Adipocyte (in vitro differentiated cells): ENCODE measurements at places on chromosomes 1 and 21.

DNA sequence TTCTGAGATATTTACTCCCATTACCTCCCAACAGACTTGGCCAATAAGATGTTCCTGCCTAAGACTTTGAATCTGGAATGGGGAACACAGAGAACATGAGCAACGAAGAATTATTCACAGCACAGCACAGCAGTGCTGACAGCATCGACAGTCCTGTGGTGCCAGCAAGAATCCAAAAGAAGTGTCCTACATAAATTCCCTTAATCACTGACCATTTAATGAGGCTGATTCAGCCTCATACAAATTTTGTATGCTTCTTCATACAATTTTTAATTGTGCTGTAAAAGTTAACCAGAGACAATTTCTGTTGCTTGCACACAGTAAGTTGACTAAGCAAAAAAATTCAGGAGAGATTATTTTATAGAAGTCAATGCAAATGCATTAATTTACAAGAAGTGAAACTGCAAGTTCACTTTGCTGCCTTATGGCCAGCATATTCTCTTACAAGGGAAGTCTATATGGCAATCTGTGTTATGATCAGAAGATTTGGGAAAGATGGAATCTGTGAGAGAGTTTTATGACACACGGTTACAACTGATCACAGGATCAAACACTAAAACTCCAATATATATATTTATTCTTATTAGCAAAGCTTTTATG, 855.9 kb downstream of the LTN1 start:
- DNase-seq: no peak

GRCh38 chr1:13664451-13664850, 35.5 kb upstream of the PRDM2 start:
- DNase-seq: no peak

- no peak for DNase-seq
Observed at GRCh38 chr1:172467446-172467845, 23.6 kb upstream of the PIGC start.

DNA sequence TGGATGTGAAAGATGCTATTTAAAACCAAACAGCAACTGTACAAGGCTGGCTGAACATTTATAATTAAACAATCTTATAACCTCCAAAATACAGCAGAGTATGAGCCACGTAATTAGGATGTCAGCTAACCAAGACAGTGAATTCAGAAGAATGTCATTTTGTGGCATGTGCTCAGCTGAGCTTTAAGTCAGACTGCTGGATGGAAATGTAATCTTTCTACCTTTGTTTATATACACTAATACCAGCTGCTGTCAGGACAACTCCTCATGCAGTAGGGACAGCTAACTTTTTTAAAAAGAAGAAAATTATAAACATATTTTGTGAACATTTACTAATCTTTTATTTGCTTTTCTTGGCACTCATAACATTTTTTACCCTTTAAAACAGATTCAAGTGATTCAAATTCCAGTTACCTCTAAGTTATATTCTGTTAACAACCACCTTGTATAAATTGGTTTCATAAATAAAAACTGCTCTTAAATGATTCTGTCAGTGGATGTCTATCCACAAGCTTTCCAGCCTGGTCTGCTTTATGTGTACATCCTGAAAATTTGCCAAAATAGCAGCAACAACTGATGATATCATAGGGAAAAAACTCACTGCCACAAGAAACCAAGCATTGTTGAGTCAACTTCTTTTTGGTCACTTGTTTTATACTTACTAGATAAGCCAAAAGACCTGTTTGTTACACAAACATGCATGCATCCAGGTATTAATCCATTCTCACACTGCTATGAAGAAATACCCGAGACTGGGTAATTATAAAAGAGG, 36.1 kb downstream of the DPH5 start:
- DNase-seq: peak; percentile 86

DNA sequence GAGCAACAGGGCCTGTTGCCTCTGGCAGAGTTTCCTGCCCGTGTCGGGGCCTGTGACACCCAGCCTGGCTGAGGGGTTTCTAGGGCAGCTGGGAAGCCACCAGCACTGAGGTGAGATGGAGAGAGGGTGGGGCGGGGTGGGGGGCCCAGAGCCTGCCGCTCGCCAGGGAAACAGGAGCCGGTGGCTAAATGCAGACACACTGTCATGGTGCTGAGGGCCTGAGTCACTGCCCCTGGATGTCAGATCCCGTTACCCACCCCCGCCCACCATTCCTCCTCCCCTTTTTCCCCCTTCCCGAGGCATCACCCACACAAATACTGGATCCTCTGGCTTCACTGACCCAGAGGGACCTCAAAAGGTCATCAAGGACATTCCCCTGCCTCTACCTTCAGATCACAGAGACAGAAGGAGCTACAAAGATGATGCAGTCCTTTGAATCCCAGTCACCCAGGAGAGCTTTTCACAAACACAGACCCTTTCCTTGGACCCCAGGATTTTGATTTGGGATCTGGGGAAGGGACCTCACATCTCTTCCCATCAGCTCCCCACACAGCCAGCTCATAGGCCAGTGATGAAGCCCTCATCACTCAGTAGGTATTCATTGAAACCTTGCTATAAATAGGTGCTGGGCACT, 1.9 kb upstream of the HSPB7 start:
- peak; percentile 59 for DNase-seq

DNA sequence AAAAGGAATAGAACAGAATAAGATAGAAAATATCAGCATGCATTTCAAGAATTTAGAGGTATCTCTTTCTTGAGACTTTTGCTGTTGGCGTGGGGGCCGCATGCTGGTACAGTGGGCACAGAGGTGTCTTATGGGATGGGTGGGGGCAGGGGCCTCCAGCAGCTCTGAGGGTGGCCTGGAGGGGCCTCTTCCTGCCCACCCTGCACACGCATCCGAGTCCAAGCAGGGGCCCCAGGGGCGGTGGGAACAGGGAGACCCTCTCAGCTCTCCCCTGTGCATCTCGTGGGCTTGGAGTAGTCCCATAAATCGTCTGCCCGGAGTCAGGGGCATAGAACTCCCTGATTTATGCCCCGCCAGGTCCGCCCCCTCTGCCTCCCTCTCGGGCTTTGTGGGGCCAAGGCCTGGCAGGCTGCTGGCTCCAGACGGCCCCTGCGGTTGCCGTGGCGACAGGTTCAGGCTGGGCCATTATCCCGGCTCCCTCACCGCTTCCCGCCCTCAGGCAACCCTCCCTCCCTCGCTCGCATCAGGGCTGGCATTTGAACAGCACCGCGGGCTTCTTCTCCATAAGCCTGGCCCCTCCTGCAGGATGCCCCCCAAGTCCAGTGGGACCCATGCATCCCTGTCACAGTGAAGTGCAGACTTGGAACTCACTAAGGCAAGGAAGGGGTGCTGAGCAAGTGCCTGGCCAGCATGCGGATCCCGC, 133.2 kb upstream of the ZBTB40 start:
- no peak for DNase-seq

- no peak for DNase-seq
Observed at GRCh38 chr1:217088011-217088410, 364.8 kb upstream of the ESRRG start.

- no peak for DNase-seq
Observed at GRCh38 chr1:233372218-233373120, 44.9 kb downstream of the MAP3K21 start.

DNA sequence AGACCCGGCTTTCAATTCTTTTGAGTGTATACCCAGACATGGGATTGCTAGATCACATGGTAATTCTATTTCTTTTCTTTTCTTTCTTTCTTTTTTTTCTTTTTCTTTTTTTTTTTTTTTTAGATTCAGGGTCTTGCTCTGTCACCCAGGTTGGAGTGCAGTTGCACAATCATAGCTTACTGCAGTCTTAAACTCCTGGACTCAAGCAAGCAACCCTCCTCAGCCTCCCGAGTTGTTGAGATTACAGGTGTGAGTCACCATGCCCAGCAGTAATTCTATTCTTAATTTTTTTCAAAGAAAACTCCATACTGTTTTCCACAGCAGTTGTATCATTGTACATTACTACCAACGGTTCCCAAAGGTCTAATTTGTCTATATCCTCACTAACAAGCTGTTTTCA, 13.5 kb upstream of the RNF186 start:
- DNase-seq: no peak

DNA sequence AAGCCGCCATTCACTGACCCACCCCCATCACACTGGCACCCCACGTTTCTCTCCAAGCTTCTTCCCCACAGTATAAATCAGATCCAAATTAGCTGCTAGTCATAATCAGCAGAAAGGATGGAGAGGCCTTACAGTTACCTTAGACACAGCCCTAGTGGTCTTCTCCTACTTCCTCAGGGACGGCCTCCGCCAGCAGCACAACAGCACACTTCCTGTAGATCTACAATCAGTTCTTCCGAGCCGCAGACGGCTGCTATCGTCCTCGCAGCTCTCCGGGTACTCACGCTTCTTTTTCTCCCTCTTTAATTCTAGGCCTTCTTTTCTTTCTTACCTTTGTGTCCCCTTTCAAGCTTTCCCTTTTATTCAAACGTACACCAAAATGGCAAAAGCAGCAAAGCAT, 313.5 kb downstream of the SMYD3 start:
- DNase-seq: no peak

- peak; percentile 82 for DNase-seq
Observed at GRCh38 chr1:206503591-206504362, 3.6 kb upstream of the RASSF5 start.

DNA sequence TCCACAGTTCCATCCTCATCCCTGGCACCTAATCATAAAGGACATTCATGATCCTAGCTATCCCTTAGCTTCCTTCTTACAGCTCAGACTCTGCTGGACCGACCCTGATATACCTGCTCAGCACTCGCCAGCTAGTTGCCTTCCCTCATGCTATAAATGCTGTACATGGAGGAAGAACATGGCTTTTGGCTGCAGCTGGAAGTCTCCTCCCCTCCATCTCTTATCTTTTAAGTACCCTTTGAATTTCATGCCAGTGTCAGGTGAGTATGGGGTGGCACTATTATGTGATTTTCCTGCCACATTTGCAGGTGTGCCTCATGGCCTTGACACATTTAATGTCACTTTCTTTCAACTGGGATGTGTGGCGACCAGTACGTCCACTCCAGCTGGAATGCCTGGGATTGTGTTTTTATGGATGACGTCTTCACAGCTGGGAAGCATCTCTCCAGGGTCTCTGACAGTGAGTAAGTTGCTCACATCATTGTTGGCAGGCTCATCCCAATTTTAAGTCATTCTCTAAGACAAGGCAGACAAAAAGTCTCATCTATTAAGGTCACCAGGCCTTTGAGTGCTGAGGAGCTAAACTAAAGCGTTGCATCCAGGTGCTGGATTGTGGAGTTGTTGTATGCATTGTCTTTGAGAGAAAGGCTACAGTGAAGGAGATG, 43.4 kb downstream of the RUNX1 start:
- no peak for DNase-seq

GRCh38 chr1:67646145-67647035, 38.6 kb upstream of the GADD45A start:
- peak; percentile 53 for DNase-seq

DNA sequence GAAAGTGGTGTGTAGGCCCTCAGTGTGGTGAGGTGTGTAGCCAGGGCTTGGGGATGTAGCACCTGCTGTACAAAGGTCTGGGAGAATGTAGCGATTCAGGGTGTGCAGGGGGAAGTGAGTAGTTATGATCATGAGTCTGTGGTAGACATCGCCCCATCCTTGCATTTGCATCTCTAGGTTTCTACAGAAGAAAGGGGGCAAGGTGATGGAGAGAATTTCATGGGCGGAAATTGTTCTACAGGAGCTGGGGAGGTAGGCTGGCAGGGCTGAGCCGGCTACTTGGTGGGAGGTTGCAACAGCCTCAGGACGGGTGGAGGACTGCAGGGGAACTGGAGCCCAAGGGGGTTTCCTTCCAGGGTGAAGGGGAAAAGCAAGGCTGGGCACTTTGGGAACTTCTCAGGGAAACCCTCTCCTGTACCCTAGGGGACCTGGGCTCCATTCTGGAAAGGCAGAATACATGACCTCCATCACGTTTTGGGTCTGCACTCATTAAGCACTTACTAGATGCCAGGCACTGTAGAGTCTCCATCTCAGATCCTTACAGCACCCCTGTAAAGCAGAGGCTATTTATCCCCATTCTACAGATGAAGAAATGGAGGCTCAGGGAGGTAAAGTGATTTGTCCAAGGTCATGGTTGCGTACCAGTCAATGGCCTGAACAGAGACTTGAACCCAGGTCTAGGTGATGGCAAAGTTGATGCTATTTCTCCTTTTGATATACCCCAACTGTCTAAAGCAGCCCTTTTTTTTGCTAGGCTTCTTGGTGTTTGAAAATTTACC, 14.5 kb upstream of the TNFRSF1B start:
- DNase-seq: no peak

DNA sequence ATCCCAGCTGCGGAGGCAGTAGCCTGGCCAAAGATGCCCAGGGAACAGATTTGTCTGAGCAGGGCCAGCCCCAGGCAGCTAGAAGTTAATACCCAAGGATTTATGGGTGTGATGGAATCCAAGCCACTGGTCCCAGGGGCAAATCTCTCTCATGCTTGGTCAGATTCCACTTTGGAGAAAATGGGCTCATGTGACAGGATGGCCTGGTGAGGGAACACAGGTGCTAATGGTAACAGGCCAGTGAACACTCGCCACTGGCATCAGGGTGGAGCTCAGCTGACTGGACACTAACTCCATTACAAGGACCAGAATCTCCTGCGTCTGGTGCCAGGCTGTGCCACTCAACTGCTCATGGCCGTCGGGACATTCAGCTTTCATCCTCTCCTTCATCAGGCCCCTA, 12.0 kb downstream of the MDM4 start:
- DNase-seq: no peak

DNA sequence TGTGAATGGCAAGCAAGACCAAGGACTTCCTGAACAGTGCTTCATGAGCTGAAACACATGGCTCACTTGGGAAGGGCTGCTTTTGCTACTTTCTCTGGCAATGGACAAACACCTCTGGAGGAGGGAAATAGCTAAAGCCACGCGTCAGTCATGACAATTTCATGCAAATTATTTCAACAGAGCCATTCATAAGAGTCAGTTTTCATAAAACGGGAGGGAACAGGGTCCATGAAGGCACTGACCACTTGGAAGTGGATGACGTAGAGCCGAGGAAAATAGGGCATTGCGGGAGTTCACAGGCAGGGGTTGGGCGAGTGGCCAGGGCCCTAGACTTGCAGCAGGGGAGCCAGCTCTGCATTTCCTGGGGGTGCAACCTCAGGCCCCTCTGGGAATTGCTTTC, 43.9 kb downstream of the SDC3 start:
- no peak for DNase-seq

GRCh38 chr21:46285206-46285661, at the start of gene MCM3AP:
TSS of gene MCM3AP (minus strand) at chr21:46285611. CDS start at chr21:46285286, 325 bp downstream.
- DNase-seq: no peak

GRCh38 chr1:110176299-110176956, 26.1 kb downstream of the SLC6A17 start:
- DNase-seq: peak; percentile 21

- no peak for DNase-seq
Observed at GRCh38 chr1:88149686-88150085, 534.4 kb upstream of the PKN2 start.

GRCh38 chr1:68975212-68975933, 478.5 kb upstream of the DEPDC1 start:
- DNase-seq: no peak

- no peak for DNase-seq
Observed at GRCh38 chr1:174491606-174492005, 43.8 kb downstream of the GPR52 start.

- DNase-seq: peak; percentile 84
Observed at GRCh38 chr1:89974696-89975470, 20.0 kb upstream of the ZNF326 start.
